Activated T-helper 1 cell treated with anti-CD3 and anti-CD28 coated beads, Interleukin-12 subunit alpha, Interleukin-12 subunit beta, Interleukin-2, Interleukin-4 antibody, amounts not matched to agents 30 ng/mL and 10 ng/mL and 1 ng/mL, durations not matched to agents 14 hours and 24 hours and 36 hours (primary cell): ENCODE measurements at places on chromosomes 6 and 20. TPM values are rescaled to one million over a fixed set of nuclear protein-coding genes. Genes with fewer than 3 reads are reported as not detected.

The CST2 gene
- not detected in 2 replicates for total RNA-seq

DNA sequence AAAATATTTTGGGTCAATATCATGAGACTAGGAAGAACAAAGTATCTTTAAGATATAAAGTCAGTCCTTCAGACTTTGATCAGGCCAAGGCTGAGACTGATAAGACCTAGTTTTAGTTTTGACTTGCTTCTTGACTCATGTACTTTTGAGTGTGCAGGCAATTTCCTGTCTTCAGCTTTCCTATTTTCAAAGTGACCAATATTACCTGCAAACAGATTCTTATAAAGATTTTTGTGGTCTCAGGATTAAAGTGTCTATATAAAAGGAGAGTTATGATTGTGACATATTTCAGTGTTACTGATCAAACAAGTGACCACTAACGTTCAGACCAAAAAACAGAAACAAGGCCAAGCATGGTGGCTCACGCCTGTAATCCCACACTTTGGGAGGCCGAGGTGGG, 36.0 kb upstream of the AKIRIN2 start:
- no peak for DNase-seq

GRCh38 chr6:35151466-35151865, 10.3 kb upstream of the TCP11 start:
- DNase-seq = no peak

GRCh38 chr6:37965964-37966676, 146.6 kb downstream of the ZFAND3 start:
- DNase-seq = no peak

- no peak for DNase-seq
These were observed 24.7 kb downstream of the MYT1 start for GRCh38 chr20:64188682-64189529.

GRCh38 chr20:45053430-45054351, 47.2 kb downstream of the KCNS1 start:
- no peak for DNase-seq

DNA sequence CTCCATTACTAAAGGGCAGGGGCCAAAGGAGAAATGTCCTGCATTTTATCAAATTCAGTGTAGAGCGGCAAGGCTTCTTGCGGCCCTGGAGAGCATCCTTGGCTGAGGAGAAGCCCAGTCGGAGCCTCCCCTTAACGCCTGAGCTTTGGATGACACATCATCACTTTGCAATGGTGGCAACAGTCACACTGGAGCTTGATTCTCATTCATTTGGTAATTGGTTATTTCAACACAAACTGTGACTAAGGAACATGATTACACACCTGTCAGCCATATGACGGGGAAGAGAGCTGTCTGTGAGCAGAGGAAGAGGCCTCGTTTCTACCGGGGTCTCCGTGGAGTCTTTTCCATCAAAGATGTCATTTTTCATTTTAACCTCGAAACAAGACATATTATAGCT, 81.4 kb downstream of the SOBP start:
- no peak for DNase-seq

DNA sequence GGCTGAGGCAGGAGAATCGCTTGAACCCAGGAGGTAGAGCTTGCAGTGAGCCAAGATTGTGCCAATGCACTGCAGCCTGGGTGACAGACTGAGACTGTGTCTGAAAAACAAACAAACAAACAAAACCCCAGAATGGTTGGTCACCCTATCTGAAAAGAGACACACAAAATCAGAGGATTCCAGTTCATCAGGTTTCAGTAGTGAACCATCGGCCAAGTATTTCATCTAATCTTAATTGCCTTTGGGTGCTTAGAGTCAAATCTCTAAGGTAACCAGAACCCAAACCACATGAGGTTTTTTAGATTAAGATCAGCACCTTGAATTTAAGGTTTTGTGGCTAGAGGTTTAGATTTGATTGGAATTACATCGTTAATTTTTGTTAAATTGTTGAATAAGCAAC, 8.3 kb upstream of the ZBTB2 start:
- DNase-seq = no peak

- no peak for DNase-seq
These were observed 1.0 kb upstream of the SPATA2 start for GRCh38 chr20:49916146-49917002.

GRCh38 chr20:48285656-48286055, 500.4 kb upstream of the SULF2 start:
- DNase-seq = no peak

The RNF8 gene
- 30.0 and 34.2 TPM in 2 replicates for total RNA-seq

GRCh38 chr6:27679308-27679963, 206.5 kb upstream of the ZNF184 start:
- DNase-seq = no peak

GRCh38 chr6:105902401-105903031, 183.6 kb upstream of the PRDM1 start:
- DNase-seq = no peak

- DNase-seq = no peak
These were observed 874 bp downstream of the CD83 start for GRCh38 chr6:14118446-14118845.

GRCh38 chr20:22586645-22587310, 2.4 kb upstream of the FOXA2 start:
- DNase-seq = no peak

The MKKS gene
- total RNA-seq = 6.7 and 7.5 TPM in 2 replicates

DNA sequence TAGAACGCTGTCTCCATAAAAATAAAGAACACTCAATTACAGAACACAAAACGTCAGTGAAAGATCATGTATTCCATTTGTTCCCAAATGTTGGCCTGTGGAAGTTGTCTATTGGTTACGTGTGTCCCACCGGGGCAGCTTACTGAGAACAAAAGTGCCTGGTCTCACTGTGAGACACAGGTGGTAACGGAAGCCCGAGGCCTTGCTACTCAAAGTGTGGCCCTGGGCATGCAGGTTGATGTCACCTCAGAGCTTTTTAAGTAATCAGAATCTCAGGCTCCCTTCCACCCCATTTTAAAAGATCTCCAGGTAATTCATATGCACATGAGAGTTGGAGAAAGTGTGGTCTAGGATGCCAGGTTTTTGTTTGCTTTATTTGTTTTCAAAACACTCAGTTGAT, 422.5 kb upstream of the OPRM1 start:
- no peak for DNase-seq

- DNase-seq = no peak
These were observed 15.9 kb upstream of the APCDD1L start for GRCh38 chr20:58531063-58531462.

DNA sequence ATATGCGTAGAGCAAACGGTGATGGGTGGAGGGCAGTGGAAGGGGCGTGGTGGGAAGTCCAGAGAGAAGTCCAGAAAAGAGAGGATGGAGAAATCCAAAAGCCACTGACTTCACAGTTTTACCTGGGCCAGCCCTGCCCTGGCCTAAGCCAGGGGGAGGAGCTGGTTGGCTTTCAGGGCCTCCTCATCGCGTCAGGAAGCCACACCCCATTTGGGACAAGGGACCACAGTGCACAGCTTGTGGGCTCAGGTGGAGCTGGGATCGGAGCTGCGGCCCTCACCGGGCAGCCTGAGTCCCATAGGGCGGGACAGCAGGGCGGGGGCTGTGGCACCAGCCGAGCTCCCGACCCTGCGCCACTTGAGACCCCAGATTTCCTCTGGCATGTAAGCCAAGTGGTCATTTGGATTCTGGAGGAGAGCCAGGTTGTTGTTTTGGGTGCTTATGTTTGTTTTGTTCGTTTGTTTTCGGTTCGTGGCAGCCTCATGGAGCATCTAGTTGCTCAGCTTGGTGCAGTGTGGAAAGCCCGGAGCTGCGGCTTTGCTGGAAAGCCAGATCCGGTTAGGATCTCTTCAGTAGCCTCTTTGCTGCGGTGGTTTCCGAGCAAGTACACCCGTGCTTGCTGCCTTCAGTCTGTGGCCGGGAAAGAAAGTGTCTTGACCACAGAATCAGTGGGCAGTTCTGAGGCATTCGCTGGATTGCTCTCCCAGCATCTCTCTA, 42.2 kb downstream of the RIOK1 start:
- DNase-seq = no peak

The SIGLEC1 gene
- not detected in 2 replicates for total RNA-seq

DNA sequence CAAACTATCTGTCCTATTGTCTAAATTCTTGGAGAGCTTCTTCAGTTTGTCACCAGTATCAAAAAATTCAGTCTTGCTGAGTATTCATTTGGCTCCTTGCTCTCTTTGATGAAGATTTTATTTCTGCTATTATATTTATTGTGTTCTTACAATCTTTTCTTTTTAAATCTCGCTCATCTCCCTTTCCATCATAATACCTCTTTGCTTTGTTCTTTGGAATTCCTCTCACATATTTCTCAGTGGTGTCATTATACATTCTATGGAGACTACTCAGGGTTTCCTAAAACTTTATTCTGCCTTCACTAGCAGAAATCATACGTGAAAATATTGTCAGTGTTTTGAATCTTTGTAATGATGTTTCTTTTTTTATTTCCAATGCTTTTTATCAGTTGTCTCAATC, 445.2 kb upstream of the ID4 start:
- no peak for DNase-seq

DNA sequence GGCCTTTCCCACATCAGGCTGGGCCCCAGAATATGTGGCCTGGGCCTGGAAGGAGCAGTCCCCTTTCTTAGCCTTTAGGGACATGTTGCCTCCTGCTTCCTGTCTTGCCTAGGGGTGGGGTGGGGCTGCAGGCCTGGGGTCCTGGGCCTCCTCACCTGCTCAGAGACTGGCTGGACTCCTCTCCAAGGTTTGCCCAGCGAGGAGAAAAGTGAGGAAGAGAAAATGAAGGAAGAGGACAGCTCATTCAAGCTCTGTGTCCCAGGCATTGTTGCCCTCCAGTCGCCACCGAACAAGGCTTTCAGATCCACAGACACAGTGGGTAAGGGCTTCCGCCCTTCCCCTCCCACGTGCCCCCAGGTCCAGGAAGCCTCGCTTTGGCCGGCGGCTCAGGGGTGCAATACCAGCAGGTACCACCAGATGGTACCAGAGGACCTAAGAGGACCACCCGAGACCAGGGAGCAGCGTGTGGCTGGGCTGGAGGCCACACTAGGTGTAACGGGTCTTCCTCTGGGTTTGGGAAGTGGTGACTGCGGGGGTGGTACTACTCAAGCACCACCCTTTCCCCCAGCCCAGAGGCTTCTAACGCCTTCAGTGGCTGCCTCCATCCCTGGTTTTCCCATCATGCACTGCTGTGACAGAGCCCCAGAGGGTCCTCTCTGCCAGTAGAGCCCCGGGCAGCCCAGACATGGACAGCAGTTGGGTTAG, 5.5 kb upstream of the BAK1 start:
- peak; percentile 85 for DNase-seq

- DNase-seq = no peak
These were observed 455.6 kb downstream of the MAFB start for GRCh38 chr20:40233406-40233805.
